ENCODE measurements at places on chromosomes 3 and 15.

- DNase-seq, result no peak
These were observed 2.5 kb downstream of the AP4E1 start for GRCh38 chr15:50911001-50911400.

GRCh38 chr3:189860296-189860695, 229.1 kb downstream of the TP63 start:
- DNase-seq, result no peak

DNA sequence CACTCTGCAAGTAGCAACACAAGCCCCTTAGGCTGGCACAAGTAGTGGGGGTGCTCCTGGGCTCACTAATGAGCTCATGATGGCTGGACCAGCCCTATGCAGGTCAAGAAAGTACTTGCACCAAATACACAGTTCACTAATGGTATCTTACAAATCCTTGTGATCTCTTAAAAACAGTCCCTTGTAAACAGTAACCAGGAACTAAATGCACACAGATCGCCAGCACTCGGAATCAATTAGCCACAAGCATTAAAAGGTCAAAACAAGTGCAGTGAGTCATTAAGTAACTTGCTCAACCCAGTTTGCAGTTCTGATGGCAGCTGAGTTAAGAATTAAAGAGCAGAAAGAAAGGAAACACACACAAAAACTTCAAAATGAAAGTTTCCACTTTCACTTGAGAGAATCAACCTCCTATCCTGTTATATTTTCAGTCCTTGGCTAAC, 43.2 kb downstream of the ARHGEF3 start:
- no peak for DNase-seq

DNA sequence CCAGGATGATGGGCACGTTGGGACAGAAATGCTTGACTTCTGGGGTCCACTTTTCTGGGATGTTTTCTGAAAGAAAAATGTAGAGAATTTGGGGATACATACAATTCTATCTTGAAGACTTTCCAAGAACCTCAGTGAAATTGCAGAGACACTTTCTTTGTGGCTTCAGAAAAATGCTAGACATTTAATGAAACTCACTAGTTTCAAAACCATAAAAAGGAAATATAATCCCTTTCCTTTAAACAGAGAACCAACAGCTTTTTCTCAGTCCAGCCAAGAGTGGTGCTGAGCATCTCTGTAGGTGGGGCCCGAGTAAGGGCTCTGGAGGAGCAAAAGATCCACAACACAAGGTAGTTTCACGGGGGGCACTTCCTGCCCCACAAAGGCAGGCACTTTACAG, 4.4 kb upstream of the GPX1 start:
- no peak for DNase-seq

DNA sequence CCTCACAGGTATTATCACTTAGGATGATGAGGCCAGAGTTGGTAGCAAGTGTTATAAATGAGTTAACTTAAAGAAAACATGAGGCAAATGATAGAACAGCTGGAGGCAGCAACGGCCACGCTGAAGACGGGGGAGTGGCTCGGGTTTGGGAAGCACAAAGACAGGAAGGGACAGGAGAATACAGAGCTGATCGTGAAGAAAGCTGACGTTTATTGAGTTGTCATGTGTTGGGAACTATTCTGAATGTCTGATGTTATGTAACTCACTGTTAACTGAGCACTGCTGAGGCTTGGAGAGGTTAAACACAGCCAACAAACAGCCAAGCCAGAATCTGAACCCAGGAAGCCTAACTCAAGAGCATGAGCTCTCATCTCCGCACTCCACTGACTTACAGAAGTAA, 42.3 kb downstream of the FGD5 start:
- no peak for DNase-seq

- no peak for DNase-seq
These were observed 793.5 kb upstream of the CADM2 start for GRCh38 chr3:84165328-84165727.

- no peak for DNase-seq
These were observed 76.9 kb downstream of the TIMP4 start for GRCh38 chr3:12081826-12082225.

- DNase-seq, result peak; percentile 87
These were observed at the start of gene ULK3 for GRCh38 chr15:74842581-74843444. Gene ULK3, minus strand, starts transcription at chr15:74843156. Its CDS starts 51 bp downstream, at chr15:74843105.

GRCh38 chr3:43231276-43232000, 54.9 kb upstream of the SNRK start:
- DNase-seq, result no peak

DNA sequence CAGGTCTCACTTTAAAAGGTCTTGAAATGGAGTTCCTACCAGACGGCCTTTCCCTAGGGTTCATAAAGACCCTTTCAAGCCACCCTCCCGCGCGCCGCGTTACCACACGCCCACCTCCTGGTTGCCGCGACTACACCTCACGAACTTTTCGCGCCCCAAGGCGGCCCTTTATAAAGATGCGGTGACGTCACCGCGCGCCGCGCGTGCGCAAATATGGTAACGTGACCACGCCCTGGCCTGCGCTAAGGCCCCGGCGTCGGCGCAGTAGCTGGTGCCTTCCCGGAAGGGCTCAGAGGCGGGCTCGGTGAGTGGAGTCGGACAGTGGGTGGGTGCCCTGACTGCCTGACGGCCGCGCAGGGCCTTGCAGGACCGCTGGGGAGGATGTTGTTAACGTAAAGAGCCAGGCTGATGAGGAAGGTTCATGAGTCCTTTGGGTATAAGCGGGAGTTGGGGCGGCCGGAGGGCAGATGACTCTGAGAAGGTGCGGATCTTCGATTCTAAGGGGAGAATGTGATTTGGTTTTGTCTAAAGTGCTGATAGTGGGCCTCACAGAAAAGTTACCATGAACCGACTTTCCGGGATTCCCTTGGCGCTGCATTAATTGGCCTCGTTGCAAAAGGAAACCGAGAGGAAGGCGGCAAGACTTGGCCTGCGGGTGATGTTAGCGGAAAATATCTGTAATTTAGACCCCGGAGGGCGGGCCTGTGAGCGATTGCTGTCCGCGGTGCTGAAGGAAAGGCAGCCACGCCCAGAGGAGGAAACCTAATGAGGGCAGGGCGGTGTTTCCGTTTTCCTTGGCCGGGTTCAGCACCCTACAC, 54.4 kb downstream of the FEZF2 start:
- DNase-seq, result no peak

GRCh38 chr3:76083992-76084391, 298.6 kb upstream of the ZNF717 start:
- no peak for DNase-seq

DNA sequence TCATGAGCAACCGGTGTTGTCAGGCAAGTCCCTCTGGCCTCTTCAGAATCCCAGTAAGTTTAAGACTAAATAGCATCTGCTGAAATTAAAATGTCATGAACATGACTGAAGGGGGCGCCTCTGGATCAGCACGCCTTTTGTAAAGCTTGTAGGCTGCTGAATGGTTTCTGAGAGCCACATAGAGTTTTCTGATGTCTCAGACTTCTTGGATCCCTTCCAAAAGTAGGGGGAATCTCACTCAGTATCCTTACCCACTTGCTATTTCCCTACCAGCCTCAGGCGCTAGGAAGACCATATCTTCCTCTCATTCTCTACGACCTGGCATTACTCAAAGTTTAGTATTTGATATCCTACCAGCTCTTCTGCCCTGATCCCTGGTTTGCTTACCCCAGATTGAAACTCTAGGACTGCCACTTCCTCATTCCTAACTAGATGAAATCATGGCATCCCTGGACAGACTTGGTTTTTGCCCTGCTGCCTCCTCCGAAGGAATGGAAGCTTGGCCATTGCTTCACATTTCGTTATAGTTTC, 62.7 kb upstream of the CD47 start:
- peak; percentile 44 for DNase-seq

DNA sequence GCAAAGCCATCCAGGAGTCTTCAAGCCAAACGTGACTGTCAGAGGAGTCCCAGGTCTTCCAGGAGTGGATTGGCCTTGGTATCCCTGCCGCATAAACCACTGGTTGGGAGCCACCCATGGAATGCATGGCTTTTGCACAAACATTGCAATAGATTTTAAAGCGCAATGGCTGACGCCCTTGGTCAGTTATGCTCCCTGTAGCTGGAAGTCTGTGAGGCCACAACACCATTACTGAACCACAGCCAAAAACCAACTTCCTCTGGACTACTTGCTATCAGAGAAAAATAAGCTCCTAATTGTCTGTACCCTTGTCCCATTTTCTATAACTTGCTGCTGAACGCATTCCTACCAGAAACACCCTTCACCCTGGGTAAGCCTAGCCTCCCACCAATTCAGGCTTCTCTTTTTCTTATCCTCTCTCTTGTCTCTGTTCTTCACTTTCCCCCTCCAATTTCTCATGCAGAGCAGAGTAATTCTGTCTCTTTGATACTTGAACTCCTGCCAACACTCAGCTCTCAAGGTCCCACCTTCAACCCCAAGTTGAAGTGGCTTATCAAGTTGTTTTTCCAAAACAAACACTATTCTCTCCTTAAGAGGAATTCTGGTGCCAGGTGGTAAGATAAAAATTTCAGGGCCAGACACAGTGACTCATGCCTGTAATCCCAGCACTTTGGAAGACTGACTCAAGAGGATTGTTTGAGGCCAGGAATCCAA, 176.4 kb upstream of the UBE2E1 start:
- no peak for DNase-seq

DNA sequence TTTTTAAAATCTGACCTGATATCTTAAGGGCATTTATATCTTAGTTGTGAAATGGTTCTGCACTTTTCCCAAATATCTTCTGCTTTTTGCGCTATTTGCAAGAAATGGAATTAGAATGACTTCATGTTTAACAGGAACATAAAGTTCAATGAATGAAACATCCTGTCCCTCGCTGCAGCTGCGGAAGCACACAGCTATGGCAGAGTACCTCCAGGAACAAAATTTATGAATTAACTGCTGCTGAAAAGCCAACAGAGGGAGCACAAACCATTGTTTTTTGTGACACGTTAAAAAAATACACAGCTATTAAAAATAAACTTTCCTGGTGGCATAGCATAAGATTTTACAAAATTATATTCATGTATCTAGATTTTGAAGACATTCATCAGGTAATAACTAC, 404.4 kb upstream of the MDFIC2 start:
- no peak for DNase-seq

GRCh38 chr3:51216291-51216690, 168.8 kb upstream of the MANF start:
- no peak for DNase-seq

GRCh38 chr3:24111711-24112110, 166.6 kb downstream of the NR1D2 start:
- no peak for DNase-seq

DNA sequence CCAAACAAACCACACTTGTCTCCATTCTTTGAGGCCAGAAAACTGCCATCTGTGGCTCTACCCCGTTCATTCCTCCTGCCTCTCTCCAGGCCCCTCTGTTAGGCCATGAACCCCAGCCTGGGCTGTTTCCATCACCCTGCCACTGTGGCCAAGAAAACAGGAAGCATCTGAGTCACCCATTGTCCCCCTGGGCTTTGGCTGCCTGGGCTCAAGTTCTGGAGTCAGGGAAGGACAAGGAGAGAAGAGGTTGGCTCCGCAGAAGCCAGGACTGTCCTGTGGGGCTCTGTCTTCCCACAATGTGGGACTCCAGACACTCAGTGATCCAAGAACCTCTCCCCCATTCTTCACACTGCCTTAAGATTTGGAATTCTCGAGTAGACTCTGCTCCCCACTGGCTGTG, 14.8 kb upstream of the LCTL start:
- no peak for DNase-seq

GRCh38 chr15:58594898-58595297, 154.6 kb downstream of the ADAM10 start:
- DNase-seq, result no peak

- DNase-seq, result no peak
These were observed 81.9 kb downstream of the SUMF1 start for GRCh38 chr3:4385201-4385600.

- DNase-seq, result peak; percentile 82
These were observed 12.7 kb downstream of the HMCES start for GRCh38 chr3:129291236-129291886.

GRCh38 chr3:169558371-169558770, 105.1 kb downstream of the MECOM start:
- DNase-seq, result no peak

GRCh38 chr3:53223541-53223966, 32.3 kb downstream of the TKT start:
- no peak for DNase-seq

GRCh38 chr15:66700412-66700801, 1.6 kb upstream of the SMAD6 start:
- DNase-seq, result no peak

GRCh38 chr3:53137221-53137620, 7.0 kb upstream of the RFT1 start:
- DNase-seq, result no peak

DNA sequence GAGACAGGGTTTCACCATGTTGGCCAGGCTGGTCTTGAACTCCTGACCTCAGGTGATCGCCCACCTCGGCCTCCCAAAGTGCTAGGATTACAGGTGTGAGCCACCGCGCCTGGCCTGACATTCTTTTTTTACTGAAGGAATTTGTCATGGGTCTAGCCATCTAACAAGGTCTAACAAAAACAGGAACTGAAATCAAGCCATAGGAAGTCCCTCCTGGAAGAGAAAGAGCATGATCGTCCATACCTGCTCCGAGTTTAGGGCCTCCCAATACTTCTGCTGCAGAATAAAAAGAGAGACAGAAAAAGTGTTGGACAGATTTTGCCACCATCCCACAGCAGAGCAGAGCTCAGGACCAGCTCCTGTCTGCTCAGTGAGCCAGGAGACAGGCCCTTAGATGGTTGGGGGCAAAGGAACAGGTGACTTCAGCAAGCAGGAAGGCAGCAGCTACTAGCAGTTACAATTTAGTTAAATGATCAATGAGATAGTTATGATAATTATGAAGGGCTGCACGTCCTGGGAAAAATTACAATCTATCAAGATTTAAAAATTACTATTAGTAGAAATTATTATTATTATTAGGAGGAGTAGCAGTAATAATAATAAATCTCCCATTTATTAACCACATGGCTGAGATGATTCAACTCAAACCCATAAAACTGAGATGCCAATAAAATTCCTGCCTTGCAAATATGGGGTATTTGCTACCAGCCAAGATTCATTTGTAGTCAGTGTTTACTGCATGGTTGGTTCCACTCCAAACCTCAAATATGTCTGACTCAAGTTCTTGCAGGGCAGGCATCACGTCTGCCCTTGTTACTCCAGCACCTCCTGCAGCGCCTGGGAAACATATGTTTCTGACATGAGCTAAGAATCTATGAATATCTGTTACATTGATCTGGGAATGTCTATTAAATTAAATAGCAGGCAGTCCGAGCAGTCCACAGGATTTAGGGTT, 40.1 kb downstream of the TMEM44 start:
- DNase-seq, result no peak

DNA sequence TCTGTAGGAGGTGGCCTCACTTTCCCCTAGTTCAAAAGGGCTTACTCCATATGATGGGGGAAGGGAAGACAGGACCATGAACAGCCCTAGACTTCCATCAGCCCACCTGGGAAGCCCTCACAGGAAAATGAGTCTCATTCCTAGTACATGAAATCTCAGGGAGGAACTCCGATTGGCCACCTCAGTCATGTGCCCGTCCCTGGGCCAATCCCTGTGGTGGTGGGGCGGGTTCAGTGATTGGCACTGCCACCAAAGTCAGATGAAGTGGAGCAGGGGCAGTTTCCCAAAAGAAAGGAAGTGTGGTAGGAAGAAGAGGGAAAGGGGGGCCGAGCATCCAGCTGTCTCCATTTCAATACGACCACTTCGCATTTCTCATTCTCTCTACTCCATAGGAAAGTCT, 25.9 kb upstream of the GP9 start:
- DNase-seq, result peak; percentile 19

GRCh38 chr15:50876260-50876988, 32.1 kb upstream of the AP4E1 start:
- no peak for DNase-seq
